ENCODE measurements at places on chromosomes 7 and 10.

DNA sequence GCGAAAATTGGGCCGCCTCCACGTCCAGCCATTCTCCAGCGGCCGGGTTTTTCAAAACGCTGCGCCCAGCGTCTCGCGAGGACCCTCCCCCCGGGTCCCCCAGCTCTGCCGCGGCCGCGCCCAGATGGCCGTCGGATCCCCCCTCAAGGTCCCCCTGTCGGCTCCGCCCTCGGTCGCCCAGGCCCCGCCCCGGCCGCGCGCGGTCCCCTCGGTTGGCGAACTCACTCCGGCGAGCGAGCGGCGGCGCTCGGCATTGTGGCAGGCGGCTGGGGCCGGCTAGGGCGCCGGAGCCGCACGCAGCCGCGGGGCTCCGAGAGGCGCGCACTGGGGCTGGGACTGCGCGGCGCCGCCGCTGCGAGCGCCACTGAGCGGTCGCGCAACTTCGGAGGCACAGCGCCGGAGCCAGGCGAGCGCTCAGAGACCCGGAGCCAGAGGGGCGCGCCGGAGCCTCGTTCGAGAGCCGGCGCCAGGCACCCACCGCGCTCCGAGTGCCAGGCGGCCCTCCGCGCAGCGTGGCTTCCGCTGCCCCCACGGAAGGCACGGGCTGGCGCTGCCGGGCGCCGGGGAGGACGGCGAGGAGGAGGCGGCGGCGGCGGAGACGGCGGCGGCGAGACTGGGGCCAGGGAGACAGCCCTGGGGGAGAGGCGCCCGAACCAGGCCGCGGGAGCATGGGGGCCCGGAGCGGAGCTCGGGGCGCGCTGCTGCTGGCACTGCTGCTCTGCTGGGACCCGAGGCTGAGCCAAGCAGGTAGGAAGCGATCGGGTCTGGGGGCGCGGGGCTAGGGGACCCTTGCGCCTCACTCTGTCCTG, at the start of gene UNC5B:
Gene UNC5B, plus strand, starts transcription at position 253 of the 809 bp plus-strand sequence. Its CDS starts 416 bp downstream, at position 669.
- peak; percentile 74 for DNase-seq

DNA sequence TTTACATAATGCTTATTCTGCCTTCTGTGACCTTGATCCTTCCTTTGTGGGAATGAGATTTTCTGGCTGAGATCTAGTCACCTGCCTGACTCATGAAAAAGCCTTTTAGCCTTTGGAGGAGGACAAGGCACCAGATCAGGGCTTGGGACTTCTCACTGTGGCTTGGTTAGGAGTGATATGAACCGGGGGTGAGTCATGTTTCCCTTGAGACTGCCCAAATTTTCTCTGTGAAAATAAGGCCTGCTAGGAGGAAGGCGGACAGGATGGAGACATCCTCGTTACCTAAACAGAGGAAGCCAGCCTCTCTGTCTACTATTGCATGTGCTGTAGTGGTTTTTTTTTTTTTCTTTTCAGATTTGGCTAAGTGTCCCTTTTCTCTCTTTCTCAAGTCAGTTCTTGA, 57.8 kb downstream of the EVX1 start:
- no peak for DNase-seq

DNA sequence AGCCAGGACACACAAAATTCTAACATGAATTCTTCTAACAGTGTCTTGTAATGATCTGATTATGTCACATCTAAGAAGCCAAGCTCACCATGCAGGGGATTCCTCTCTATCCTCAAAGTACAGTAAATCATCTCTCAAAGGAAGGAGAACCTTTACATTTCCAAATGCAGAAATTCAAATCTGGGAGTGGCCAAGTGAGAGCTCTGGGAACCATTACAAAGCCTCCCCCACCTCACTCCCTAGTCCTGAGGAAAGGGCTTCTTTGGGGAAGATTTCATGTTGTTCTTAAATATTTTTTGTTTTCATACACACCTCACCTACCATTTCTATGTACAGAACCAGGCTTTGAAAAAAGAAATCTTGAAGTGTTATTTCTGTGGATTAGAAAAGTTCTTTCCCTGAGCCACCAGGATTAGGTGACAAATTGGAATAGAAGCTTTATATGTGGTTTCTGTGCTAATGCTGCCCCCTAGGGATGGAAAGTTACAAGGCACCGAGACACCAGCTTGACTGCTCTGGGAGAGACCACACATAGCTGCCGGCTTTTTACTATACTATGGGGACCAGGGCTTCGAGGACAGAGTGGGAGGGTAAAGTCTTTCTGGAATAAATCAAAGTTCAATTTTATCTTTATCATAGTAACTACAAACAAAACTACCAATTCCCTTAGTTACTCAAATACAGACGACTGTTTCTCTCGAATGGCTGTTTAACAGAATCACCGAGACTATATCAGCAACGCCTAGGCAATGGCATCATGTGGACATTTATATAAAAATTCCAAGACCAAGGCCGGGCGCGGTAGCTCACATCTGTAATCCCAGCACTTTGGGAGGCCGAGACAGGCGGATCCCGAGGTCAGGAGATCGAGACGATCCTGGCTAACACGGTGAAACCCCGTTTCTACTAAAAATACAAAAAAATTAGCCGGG, 116.1 kb downstream of the RNF216 start:
- peak; percentile 79 for DNase-seq

- DNase-seq: no peak
Observed at GRCh38 chr7:637826-638225, 88.7 kb upstream of the DNAAF5 start.

- DNase-seq: no peak
Observed at GRCh38 chr10:12608761-12609160, 259.4 kb downstream of the CAMK1D start.

GRCh38 chr7:1787681-1788235, 117.7 kb downstream of the ELFN1 start:
- no peak for DNase-seq

GRCh38 chr7:37557571-37558209, 109.0 kb upstream of the ELMO1 start:
- DNase-seq: no peak

GRCh38 chr10:125871338-125871737, 9.8 kb downstream of the DHX32 start:
- DNase-seq: no peak

DNA sequence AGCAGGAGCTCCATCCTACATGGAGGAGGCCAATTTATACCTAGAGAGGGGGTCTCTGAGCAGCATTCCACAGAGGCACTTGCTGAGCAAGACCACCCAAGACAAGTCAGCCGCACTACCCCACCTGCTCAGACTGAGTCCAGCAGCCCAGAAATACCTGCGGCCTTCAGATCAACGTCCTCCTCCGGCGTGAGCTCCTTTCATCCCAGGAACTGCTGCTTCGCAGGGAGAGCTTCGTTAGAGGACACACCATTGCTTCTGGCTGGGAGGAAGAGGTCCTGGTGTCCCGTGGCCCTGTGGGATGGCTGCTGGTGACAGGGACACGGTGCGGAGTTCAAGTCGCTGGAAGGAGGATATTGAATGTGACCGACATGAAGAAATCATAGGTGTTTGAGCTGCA, 216.9 kb upstream of the PPP2R2D start:
- no peak for DNase-seq

GRCh38 chr7:47407821-47408674, 173.9 kb downstream of the TNS3 start:
- no peak for DNase-seq

DNA sequence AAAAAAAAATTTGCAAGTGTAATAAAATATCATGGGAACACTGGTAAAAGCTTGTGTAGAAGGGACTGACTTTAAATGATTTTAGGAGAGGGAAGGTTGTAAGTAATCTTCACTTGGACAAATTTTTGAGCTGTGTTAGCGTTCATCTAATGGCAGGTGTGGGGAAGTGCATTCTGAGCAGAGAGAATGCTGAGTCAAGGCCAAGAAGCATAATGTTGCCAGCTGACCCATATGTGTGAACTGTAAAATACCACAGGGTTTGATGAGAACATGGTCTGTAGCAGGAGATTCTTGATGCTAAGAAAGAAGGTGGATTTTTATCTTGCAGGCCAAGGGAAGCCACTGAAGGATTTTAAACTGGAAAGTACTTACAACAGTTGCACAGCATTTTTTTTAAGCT, 98.2 kb upstream of the ZNF32 start:
- DNase-seq: no peak

GRCh38 chr7:158689488-158689887, 15.1 kb downstream of the NCAPG2 start:
- DNase-seq: no peak

DNA sequence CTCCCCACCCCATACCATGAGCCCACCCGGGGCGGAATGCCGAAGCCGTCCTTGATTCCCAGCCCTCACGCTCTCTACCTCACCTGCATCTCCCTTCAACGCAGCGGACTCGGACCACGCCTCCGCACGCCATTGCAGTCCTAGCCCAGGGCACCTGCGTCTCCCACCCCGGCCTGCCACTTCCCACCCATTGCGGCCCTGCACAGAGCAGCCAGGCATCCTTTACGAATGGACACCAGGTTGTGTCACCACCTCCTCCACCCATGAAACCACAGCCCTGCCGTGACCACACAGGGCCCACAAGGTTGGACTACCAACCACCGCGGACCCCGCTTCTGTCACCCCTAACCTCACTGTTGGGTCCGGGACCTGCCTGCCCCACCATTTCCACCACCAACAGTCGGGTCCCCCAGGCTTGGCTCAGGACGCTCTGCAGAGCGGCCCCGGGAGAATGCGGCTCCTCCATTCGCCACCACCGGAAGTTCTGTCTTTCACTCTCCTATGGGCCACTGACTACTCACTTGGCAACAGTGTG, 232.5 kb downstream of the MAD1L1 start:
- DNase-seq: no peak

GRCh38 chr10:12633776-12634620, 284.7 kb downstream of the CAMK1D start:
- DNase-seq: no peak

DNA sequence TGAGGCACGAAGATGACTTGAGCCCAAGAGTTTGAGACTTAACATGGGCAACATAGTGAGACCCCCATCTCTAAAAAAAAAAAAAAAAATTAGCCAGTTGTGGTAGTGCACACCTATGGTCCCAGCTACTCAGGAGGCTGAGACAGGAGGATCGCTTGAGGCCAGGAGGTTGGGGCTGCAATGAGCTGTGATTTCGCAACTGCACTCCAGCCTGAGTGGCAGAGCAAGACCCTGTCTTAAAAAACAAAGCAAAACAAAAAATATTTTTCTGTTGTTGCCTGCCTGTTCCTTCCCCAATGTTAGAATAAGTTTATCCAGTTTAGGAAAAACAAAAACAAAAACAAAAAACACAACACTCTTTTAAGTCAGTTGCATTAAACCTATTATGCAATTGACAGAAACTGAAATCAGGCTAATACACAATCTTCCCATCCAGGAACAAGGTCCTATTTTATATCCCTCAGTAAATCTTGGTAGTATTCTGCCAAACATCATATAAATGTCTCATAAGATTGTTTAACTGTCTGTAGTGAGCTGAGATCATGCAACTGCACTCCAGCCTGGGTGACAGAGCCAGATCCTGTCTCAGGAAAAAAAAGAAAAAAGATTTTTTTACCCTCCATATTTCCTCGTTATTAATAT, 4.9 kb downstream of the PILRA start:
- DNase-seq: no peak

DNA sequence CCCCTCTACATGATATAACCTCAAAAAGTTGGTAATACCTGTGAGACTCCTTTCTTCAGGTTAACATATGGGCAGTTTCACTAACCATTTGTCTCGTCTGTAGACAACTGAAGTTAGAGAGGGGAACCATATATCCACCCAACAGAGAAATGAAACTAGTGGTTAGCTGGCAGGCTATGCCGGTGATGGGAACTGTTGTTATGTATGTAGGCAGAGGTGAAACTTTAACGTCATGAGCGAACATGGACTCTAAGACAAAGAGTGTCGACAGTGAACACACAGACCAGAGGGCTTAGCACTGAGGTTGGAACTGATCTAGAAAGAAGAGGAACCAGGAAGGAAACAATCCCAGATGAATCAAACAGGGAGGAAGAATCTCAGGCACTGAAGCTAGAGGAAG, 112.4 kb downstream of the ELMO1 start:
- peak; percentile 80 for DNase-seq

DNA sequence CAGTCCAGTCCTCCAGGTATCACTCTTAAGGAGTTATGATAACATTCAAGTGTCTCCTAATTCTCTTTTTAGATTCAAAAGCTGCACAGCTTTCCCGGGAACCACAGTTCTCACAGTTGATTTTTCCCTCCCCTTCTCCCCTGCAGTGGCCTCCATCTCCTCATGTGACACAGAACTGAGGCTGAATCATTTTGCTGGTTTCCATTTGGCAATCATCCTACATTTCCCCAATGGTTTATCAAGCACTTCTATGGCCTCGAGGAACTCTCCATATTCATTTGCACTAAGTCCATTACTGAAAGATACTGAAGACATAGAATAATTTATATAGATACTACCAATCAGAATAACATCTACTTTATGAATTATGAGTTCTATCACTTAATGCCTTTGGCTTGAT, 484.9 kb downstream of the GPAM start:
- no peak for DNase-seq

DNA sequence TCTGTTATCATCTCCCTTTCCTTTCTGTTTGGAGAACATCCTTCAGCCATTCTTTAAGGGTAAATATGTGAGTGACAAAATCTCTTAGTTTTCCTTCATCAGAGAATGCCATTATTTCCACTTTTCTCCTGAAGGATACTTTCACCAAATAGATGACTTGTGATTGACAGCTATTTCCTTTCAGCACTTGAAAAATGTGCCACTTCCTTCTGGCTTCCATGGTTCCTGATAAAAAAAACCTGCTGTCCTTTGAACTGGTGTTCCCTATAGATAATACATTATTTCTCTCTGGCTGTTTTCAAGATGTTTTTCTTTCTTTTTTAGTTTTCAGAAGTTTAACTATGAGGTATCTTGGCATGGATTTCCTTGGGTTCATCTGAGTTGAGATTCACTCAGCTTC, 79.7 kb downstream of the TBXAS1 start:
- no peak for DNase-seq

GRCh38 chr10:106284802-106285587, 879.5 kb downstream of the SORCS1 start:
- DNase-seq: no peak

DNA sequence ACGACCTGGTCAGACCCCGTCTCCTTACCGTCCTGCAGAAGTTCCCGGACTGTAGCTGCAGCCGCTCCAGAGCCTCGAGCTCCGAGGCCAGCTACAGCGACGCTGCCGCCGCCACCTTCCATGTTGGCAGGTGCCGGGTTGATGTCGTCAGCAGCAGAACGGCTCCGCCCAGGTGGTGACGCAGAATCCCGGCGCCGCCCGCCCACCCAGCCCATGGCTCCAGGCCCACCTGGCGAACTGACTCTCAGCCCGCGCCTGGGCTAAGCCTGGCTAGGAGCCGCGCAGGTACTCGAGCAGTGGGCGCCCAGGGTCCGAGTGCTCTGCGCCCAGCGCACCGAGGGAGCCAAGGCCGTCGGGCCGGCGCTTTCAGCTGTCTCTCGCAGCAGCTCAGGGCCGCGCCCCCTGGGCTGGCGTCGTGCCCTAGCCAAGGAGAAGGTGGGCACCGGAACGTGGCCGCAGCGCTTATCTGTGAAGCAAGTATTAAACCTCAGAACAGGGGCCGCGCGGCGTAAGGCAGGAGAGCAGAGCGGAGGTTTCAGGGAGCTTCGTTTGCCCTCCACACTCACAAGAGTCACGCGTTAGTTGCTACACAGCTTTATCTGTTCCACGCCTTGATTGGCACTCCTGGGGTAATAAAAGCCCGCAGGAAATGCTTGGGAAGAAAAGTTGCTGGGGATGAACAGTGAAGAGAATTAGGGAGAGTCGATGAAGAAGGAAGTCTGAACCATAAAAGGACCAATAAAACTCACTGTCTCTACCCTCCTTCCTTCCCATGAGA, at the start of the genes COG5 and DUS4L:
Gene COG5, minus strand, starts transcription at position 146 of the 778 bp plus-strand sequence. Its CDS starts 24 bp downstream, at position 122.
Gene DUS4L, plus strand, starts transcription at position 197 of the 778 bp plus-strand sequence. CDS start 3,100 bp downstream, outside the sequence.
- DNase-seq: peak; percentile 86

All from activated CD4-positive, alpha-beta T cell treated with anti-CD3 and anti-CD28 coated beads, Interleukin-10, Interleukin-2, amounts not matched to agents 100 ng/mL and 50 ng/mL, durations not matched to agents 16 hours and 8 hours (primary cell).